ENCODE measurements at places on chromosomes 6 and 20.

DNA sequence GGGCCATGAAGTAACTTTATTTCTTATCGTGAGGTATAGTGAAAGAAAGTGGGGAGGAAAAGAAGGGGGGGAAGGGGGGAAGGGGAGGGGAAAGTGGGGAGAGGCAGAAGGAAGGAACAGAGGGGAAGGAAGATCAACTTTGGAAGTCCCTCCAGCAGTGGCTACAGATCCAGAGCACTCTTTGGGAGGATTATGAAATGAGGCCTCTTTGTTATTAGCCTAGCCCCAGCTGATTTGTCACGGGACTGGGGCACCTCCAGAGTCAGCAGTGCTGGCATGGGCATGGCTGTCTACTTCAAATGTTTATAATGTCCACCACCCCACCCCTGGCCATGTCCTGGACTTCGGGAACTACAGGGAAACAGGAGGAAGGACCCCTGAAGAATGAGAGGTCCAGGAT, 7.6 kb downstream of the MOCS1 start:
- no peak for DNase-seq

- DNase-seq: peak; percentile 59
Measured at GRCh38 chr20:14406495-14406894, 69.1 kb upstream of the FLRT3 start.

- peak; percentile 56 for DNase-seq
Measured at GRCh38 chr6:26021001-26021349, 58.4 kb downstream of the TRIM38 start.

DNA sequence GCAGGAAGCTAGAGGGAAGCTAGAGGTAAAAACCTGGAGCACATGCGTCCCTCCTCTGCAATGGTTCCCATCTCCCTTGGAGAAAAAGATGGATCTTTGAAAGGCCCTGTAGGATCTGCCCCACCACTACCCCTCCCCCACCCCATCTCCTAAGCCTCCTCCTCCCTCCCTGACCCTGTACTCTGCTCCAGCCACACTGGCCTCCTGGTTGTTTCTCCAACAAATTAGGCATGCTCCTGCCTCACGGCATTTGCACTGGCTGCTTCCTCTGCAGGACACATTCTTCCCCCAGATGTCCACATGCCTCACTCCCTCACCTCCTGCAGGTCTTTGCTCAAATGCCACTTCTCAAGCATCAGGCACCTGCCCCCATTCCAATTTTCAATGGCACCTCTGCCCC, 45.5 kb downstream of the UBE2V1 start:
- no peak for DNase-seq

DNA sequence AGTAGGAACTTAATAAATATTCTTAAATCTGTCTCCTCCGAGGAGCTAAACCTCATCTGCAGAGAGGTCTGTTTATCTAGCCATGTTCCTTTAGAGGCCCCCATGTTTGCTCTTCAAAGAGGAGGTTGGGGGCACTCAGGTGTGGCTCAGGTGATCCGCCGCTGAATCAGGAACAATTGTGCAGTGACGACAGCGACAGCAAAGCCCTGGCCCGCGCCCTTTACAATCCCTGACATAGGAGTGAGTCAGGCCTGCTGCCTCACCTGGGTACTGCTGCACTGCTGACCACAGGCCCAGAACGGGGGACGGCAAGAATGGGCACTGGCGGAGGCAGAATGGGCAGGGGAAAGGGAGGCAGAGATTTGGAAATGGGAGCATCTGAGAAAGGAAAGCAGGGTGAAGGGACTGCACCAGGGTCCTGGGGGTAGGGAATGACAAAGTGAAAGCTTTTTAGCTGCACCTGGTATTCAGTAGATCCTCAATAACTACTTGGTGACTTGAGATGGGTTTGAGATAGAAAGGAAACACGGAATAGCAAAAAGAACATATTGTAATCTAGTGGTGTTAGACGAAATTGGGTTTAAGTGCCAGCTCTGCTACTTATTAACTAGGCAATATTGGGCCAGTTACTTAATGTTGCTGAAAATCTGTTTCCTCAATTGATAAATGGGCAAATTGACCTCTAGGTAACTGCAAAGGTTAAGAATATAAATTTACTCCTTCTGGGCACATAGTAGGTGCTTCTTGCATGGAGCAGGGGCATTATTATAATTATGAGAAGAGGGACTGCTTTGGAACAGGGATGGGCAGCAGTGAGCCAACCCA, 5.4 kb upstream of the IER3 start:
- no peak for DNase-seq

GRCh38 chr6:132168961-132169360, 217.8 kb upstream of the CCN2 start:
- DNase-seq: no peak

GRCh38 chr20:15547119-15547518, 1026.1 kb downstream of the KIF16B start:
- DNase-seq: no peak

DNA sequence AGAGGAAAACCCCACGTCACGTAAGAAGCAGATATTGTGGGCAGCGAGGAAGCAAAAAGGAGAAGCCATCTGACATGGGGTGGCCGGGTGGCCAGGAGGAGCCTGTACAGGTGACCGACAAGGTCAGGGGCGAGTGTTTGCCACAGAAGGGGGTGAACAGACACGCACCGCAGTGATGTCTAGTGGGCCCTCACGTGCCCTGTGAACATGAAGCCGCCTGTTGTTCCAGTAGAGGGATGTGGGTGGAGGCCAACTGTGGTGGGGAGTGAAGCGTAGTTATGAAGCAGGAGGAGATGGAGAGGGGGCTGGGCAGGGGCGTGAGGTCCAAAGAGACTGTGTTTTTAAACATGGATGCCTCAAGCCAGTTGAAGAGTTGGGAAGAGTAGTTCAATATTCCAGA, 20.5 kb downstream of the MYT1 start:
- no peak for DNase-seq

DNA sequence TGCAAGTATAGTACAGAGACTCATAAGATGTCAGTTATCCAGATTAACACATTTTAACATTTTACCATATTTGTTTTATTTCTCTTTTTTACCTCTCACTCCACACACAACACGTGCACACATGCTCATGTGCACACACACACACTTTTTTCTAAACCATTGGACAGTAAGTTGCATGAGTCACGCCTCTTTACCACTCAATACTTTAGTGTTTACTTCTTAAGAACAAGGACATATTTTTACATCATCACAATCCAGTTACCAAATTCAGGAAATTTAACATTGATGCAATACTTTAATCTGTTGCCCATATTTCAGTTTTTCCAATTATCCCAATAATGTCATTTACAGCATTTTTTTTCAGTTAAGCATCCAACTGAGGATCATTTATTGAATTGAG, 109.0 kb downstream of the RIN2 start:
- DNase-seq: no peak

DNA sequence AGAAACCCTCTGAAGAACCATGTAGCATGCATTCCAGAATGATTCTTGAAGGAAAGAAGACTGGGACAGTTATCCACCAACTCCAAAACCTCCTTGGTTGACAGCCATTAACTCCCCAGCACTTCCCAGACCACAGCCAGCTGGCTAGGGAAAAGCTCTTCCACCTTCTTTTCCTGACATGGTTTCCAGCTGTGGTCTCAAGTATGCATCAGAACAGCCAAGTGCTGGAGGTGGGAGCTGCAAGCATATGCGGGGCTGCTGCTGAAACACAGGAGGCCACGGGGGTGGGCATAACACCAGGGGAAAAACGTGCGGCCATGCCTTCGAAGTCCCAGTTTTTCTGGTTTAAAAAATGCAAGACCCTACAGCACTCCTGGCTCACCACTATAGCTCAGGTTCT, 108.0 kb upstream of the FAM184A start:
- no peak for DNase-seq

GRCh38 chr6:45265246-45265645, 62.9 kb upstream of the RUNX2 start:
- DNase-seq: no peak

- DNase-seq: peak; percentile 34
Measured at GRCh38 chr6:25278261-25278913, 787 bp upstream of the CARMIL1 start.

GRCh38 chr6:158249340-158249836, 62.9 kb upstream of the TULP4 start:
- no peak for DNase-seq

DNA sequence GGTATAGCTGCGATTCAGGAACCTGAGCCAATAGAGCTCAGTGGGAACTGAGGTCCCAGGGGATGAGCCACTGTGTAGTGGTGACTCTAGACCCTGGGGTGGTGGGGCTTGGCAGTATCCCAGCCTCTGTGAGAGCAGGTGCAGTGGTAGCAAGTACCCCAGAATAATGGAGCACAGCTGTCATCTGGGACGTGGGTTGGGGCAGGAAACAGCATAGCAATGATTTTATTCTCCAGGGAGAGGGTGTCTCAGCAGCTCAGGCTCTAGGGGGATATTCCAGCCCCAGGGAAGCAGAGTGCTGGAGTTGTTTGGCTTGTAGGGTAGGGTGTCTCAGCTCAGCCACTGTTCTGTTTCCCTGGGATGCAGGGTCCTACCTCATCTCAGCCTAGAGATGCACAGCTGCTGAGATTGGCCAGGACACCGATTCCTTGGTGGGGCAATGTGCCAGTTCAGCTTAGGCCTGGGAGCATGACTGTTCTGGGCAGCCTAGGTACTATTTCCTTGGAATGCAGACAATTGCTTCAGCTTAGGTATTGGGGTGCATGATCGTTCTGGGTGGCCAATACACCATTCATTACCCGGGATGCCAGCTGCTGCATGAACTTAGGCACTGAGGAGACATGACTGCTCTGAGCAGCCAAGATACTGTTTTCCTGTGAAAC, 34.0 kb upstream of the NUP153 start:
- no peak for DNase-seq

GRCh38 chr20:32681175-32682084, 7.7 kb upstream of the C20orf203 start:
- DNase-seq: peak; percentile 83

DNA sequence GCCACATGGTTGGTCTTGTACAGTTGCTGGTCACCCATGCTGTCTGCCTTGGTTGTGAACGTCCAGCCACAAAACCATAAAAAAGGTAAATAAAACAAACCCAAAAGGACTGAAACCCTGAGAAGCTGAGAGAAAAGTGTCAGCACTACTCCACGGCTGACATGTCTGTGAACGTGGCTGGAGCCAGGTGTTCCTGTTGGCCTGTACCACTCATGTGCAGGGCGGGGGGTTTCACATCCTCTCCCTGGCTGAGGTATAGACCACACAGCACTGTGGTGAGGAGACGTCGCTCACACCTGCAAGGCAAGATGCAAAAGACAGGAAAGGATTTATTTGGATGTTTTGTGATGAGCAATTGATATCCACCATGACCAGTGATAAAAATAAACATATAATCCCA, 51.9 kb upstream of the MRPS10 start:
- no peak for DNase-seq
